Activated CD4-positive, alpha-beta T cell treated with anti-CD3 and anti-CD28 coated beads, Interleukin-2, amount 10 ng/mL, durations not matched to agents 7 days and 5 days (primary cell): ENCODE measurements at places on chromosomes 13 and 19. TPM values are rescaled to one million over a fixed set of nuclear protein-coding genes. Genes with fewer than 3 reads are reported as not detected.
A peak's percentile ranks its signal among the peaks of the same experiment; 100 is the strongest.

SAFB2 gene
- 99.6 TPM for total RNA-seq

ZNF382 gene
- total RNA-seq = 13.4 TPM

FSD1 gene
- 17.2 TPM for total RNA-seq

LONP1 gene
- total RNA-seq = 79.6 TPM

SGCG gene
- total RNA-seq = not detected

FGF22 gene
- not detected for total RNA-seq

CCL25 gene
- total RNA-seq = 5.2 TPM

MBD3L3 gene
- not detected for total RNA-seq

KCNC3 gene
- total RNA-seq = 3.4 TPM

GRCh38 chr19:44810234-44811121 lies 1.6 kb downstream of the BCAM start:
- DNase-seq = no peak
- H3K4me1 ChIP-seq = no peaks in the 10 kb centered on the region
- H3K36me3 ChIP-seq = no peaks in the 10 kb centered on the region
- no peak overlapping the region for H3K27ac ChIP-seq

DNA sequence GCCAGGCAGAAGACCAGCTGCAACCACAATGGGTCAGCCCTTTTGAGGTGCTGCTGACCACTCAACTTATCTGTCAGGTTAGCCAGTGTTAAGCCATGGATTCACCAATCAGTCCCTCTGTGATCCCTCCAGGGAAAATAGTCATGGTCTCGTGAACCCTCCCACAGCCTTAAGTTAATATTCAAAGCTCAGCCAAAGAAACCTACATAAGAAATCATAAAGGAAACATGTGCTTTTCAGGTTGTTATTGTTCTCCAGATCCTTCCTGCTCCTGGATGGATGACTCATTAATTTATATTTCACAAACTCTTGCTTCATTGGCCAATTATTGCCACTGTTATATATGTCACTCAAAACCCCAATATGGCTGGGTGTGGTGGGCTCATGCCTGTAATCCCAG lies 161.9 kb downstream of the B3GLCT start:
- no peak overlapping the region for H3K27ac ChIP-seq
- no peak overlapping the region for H3K4me3 ChIP-seq
- H3K4me1 ChIP-seq = no peaks in the 10 kb centered on the region
- no peaks in the 10 kb centered on the region for H3K27me3 ChIP-seq

GRCh38 chr13:20518660-20519100 lies 7.0 kb downstream of the CRYL1 start:
- H3K27me3 ChIP-seq = no peaks in the 10 kb centered on the region
- H3K4me1 ChIP-seq = peaks cover 7% of the 10 kb centered on the region
- H3K36me3 ChIP-seq = no peaks in the 10 kb centered on the region
- no peak overlapping the region for H3K4me3 ChIP-seq
- DNase-seq = no peak
- H3K27ac ChIP-seq = no peak overlapping the region

- H3K36me3 ChIP-seq = no peaks in the 10 kb centered on the region
- no peak overlapping the region for H3K4me3 ChIP-seq
- no peaks in the 10 kb centered on the region for H3K4me1 ChIP-seq
- no peak overlapping the region for H3K27ac ChIP-seq
- no peak for DNase-seq
Measured at GRCh38 chr13:44048326-44048725, 168.6 kb downstream of the LACC1 start.

GRCh38 chr19:3001235-3001800 lies 24.0 kb downstream of the TLE6 start:
- no peaks in the 10 kb centered on the region for H3K27me3 ChIP-seq
- no peak for DNase-seq
- H3K27ac ChIP-seq = no peak overlapping the region
- no peaks in the 10 kb centered on the region for H3K36me3 ChIP-seq

DNA sequence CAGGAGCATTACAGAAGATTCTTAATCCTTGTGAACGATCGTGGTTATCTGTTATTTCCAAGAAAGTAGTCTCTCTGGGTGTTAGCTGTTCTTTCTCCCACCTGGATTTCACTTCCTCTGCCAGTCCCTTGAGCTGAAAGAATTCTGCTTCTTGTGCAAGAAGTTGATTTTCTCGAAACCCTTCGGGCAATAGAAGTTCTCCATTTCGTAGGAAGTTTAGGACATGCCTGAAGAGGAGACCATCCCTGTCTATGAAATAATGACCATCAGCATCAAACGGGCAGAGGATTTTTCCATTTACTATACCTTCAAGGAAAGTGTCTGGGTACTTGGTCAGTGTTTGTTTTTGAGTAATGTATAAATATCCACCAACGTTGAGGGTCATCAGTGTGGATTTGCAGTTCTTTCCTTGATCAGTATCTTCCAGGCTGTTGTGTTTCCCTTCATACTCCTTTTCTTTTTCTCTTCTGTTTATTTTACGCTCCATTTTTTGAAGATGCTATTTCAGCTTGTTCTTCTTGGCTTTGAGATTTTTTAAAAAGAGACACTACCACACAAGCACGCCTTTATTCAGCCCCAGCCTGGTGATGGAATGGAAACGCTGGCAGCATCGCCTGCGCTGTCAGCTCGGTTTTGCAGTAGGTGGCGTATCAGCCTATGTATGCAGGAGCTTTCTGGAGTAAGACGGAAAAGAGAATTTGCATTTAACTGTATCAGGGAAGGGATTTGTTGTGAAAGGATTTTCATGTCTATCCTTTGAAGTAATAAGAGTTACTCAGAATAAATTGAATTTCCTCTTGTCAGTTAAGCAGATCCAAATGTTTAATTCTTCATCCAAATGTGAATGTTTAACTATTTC lies 6.5 kb downstream of the KCTD4 start:
- peaks cover 9% of the 10 kb centered on the region for H3K4me1 ChIP-seq
- no peaks in the 10 kb centered on the region for H3K27me3 ChIP-seq
- no peak for DNase-seq
- peaks cover 2% of the 10 kb centered on the region for H3K36me3 ChIP-seq
- no peak overlapping the region for H3K4me3 ChIP-seq
- H3K27ac ChIP-seq = no peak overlapping the region

- H3K27ac ChIP-seq = no peak overlapping the region
- no peak overlapping the region for H3K4me3 ChIP-seq
- no peaks in the 10 kb centered on the region for H3K4me1 ChIP-seq
- no peaks in the 10 kb centered on the region for H3K36me3 ChIP-seq
- no peak for DNase-seq
Measured at GRCh38 chr13:95603887-95604555, 40.5 kb downstream of the DZIP1 start.

DNA sequence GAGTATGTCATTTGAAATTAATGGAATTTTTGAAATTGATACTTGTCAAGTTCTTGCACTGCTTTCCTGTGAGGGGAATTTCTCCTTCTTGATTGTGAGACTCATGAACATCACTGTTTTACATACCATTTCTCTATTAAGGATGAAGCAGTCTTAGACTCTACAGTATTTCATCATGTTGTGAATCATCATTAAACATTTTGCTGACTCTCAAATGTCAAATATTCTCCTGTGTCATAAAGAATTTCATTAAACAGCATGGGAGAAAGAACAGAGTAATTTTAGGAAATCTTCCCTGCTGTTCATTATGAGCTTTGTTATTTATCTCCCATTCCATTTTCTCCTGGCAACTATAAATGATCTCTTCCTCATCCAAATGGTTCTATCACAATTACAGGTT lies 729.0 kb downstream of the PCDH9 start:
- no peak overlapping the region for H3K4me3 ChIP-seq
- H3K4me1 ChIP-seq = no peaks in the 10 kb centered on the region
- no peaks in the 10 kb centered on the region for H3K27me3 ChIP-seq
- H3K36me3 ChIP-seq = no peaks in the 10 kb centered on the region
- no peak overlapping the region for H3K27ac ChIP-seq

GRCh38 chr13:98303858-98304257 lies 126.8 kb upstream of the RNF113B start:
- H3K4me3 ChIP-seq = no peak overlapping the region
- H3K27ac ChIP-seq = no peak overlapping the region
- H3K4me1 ChIP-seq = no peaks in the 10 kb centered on the region
- peaks cover 4% of the 10 kb centered on the region for H3K27me3 ChIP-seq
- H3K36me3 ChIP-seq = no peaks in the 10 kb centered on the region
- no peak for DNase-seq

DNA sequence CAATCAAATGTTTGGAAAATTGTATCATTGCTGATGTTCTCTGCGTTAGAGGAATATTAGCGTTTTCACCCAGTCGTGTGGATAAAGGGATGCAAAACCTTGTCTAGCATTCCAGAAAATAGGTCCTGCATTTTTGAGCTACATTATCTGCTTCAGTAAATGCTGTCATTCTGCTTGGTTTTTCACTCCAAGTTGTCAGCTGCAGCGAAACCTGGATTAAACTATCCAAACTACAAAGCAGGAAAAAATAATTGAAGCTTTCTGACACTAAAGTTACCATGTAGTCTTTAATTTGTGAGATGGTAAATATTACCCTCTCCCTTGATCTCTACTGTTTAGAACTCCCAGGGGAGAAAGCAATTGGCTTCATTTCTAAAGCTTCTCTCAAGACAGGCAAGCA lies 1795.5 kb upstream of the PRR20A start:
- no peaks in the 10 kb centered on the region for H3K4me1 ChIP-seq
- no peaks in the 10 kb centered on the region for H3K27me3 ChIP-seq
- no peak overlapping the region for H3K4me3 ChIP-seq
- H3K36me3 ChIP-seq = no peaks in the 10 kb centered on the region
- no peak for DNase-seq

DNA sequence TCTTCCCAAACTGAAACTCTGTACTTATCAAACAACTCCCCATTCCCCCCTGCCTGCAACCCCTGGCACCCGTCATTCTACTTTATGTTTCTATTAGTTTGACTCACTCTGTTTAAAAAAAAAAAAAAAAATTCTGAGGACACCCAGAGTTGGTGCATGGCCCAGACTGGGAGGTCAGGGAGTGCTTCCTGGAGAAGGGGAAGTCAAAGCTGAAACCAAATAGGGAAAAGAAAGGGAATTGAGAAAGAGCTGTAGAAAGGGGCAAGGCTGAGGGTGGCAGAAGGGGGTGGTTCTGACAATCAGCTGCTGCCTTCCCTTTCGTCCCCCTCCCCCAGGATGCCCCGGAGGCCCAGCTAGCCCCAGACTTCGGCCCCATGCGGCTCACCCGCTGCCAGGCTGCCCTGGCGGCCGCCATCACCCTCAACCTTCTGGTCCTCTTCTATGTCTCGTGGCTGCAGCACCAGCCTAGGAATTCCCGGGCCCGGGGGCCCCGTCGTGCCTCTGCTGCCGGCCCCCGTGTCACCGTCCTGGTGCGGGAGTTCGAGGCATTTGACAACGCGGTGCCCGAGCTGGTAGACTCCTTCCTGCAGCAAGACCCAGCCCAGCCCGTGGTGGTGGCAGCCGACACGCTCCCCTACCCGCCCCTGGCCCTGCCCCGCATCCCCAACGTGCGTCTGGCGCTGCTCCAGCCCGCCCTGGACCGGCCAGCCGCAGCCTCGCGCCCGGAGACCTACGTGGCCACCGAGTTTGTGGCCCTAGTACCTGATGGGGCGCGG lies 9.0 kb upstream of the STRN4 start:
- no peak overlapping the region for H3K4me3 ChIP-seq
- H3K36me3 ChIP-seq = peaks cover 3% of the 10 kb centered on the region
- H3K4me1 ChIP-seq = peaks cover 16% of the 10 kb centered on the region
- no peak for DNase-seq
- no peaks in the 10 kb centered on the region for H3K27me3 ChIP-seq

- H3K4me3 ChIP-seq = no peak overlapping the region
- H3K27me3 ChIP-seq = no peaks in the 10 kb centered on the region
- H3K4me1 ChIP-seq = no peaks in the 10 kb centered on the region
- H3K27ac ChIP-seq = no peak overlapping the region
- no peak for DNase-seq
Measured at GRCh38 chr13:47475441-47475948, 525.6 kb downstream of the SUCLA2 start.

DNA sequence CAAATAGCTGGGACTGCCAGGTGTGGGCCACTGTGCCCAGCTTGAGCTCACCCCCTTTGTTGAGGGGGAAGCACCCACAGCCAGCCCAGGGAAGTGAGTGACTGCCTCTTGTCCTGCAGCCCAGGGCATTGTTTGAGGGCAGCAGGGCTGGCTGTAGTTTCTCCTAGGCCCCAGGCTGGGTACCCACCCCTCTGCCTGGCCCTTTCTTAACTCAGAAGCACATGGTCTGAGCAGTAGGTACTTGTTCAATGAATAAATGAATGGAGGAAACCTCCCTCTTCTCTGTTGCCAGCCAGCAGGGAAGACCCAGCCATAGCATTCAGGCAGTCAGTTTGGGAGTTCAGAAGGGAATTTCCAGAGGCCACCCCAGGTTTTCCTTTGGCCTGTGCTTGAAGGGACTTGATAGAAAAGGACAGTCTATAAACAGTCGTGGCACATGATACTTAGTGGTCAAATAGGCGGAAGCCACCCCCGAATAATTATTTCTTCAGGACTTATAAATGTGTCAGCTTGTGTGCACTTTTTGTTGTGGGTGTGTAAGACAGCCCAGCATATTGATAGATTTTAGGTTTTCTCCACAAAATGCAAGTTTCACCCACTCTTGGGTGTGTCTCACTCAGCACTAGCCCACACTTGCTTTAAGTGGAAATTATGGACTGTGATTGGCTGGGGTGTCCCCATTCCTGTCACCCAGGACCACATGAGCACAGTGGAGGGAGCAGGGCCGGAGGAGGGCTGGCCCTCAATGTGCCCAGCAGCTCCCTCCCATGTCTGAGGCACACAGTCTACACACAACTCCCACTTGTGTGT lies 33.1 kb downstream of the GATAD2A start:
- H3K4me3 ChIP-seq = no peak overlapping the region
- no peak for DNase-seq
- H3K4me1 ChIP-seq = peaks cover 31% of the 10 kb centered on the region

GRCh38 chr13:20197361-20197834 lies 4.7 kb upstream of the GJB2 start:
- H3K4me1 ChIP-seq = peaks cover 19% of the 10 kb centered on the region
- peaks cover 3% of the 10 kb centered on the region for H3K36me3 ChIP-seq
- no peak overlapping the region for H3K27ac ChIP-seq
- peak; percentile 27 for DNase-seq
- no peak overlapping the region for H3K4me3 ChIP-seq

- peak overlapping the region; percentile 65 for H3K27ac ChIP-seq
- H3K4me3 ChIP-seq = no peak overlapping the region
- peaks cover 82% of the 10 kb centered on the region for H3K4me1 ChIP-seq
- DNase-seq = no peak
Measured at GRCh38 chr13:99310382-99311031, 3.3 kb upstream of the GPR183 start.

DNA sequence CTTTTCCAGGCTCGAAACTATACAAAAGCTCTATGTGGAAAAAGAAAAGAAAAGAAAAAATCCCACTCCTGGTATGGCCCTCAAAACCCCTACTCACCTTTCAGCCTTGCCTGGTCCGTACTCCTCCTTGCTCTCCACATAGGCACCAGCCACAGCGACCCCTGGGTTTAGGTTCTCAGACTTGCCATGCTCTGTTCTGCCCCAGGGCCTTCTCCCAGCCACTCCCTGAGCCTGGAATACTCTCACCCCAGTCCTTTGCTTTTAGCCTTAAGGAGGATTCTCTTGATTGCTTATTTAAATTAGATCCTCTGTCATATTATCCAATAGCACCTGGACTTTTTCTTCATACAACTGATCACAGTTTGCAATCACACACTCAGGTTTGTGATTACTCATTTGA lies 522.5 kb downstream of the DIAPH3 start:
- peaks cover 4% of the 10 kb centered on the region for H3K27me3 ChIP-seq
- no peak overlapping the region for H3K4me3 ChIP-seq
- H3K4me1 ChIP-seq = no peaks in the 10 kb centered on the region
- no peak overlapping the region for H3K27ac ChIP-seq
